SK-N-DZ (cell line): ENCODE measurements at places on chromosomes 3 and 15.

DNA sequence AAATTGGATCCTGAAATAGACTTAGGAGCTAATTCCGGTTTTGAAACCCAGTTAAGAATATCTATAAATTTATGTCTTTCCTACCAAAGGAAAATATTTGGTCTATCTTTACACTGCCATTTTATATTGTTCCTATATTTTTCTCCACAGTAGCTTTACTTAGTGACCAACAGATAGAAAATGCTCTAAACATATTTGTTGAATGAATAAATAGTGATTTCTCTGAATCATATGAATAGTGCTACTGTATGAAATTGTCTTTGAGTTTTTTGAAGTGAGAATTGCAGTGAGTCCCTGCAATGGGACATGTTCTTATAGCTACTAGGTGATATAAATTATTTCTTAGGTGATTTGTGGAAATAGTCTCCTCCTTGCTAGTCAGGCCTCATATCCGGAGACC, 18.5 kb upstream of the EID1 start:
- DNase-seq: no peak

DNA sequence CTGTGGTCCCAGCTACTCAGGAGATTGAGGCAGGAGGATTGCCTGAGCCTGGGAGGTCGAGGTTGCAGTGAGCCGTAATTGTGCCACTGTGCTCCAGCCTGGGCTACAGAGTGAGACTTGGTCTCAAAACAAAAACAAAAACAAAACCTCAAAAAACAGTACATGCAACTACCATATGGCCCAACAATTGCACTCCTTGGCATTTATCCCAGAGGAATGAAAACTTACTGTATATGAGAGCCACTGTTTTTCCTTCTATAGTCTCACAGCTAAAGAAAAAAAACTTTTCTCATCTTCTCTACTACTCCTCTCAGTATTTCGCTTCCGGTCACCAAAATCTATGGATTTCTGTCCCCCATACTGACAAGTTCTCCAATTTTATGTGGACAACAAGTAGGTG, 84.3 kb downstream of the FLNB start:
- no peak for DNase-seq

- DNase-seq: no peak
Measured at GRCh38 chr15:69556344-69556743, 103.7 kb downstream of the RPLP1 start.

DNA sequence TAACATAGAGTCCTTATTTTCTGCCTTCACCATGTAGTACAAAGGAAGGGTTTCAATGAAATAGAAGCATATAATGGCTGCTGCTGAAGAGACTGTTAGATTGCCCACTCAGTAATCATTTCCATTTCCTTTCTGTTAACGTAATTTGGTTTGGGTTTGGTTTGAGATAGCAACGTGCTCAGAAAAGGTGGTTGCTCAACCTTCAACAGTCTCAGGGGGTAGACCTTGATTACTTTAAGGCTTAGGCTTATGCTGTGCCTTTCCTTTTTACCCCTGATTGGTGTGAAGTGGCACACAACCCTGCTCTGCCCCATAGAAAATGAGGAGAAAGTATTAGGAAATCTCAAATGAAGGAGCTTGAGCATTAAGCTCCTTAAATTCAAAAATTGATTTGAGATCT, 163.7 kb upstream of the TP63 start:
- DNase-seq: no peak

- no peak for DNase-seq
Measured at GRCh38 chr3:25686766-25687165, 22.1 kb upstream of the TOP2B start.

DNA sequence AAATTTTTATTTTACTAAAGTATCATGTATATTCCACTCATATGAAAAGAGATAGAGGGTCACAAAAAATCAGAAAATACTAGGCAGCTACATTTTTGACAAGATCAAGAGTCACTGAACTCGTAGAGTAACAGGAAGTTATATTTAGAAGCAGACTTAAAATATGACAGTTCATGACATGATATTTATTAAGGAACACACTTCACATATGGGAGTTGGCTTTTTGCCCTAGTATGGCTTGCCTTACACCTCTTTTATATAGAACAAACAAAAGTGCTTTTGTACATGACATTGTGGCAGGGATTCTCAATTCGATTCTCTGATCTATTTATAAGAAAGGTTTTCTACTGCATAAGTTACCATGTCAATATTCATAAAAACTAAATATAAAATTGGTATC, 80.1 kb upstream of the GBE1 start:
- DNase-seq: no peak

GRCh38 chr15:38672814-38673670, 108.4 kb upstream of the RASGRP1 start:
- DNase-seq: no peak

DNA sequence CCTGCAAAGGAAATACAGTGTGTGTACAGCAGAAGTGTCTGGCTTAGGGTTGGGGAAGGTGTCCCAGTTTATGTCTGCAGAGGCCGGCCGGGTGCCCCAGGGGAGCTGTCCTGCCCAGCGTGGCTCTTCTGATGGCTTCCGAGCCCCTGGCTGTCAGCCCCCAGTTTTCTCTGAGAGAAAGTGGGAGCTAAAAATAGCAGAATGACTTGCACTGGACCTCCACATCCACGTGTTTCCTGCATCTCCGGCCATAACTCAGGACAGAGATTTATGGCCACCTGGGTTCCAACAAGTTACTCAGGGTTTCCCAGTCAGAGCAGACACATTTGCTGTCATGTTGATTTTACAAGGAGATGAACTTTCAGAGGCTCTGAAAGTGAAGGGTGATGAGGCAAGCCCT, 192.0 kb downstream of the ATP10A start:
- no peak for DNase-seq

DNA sequence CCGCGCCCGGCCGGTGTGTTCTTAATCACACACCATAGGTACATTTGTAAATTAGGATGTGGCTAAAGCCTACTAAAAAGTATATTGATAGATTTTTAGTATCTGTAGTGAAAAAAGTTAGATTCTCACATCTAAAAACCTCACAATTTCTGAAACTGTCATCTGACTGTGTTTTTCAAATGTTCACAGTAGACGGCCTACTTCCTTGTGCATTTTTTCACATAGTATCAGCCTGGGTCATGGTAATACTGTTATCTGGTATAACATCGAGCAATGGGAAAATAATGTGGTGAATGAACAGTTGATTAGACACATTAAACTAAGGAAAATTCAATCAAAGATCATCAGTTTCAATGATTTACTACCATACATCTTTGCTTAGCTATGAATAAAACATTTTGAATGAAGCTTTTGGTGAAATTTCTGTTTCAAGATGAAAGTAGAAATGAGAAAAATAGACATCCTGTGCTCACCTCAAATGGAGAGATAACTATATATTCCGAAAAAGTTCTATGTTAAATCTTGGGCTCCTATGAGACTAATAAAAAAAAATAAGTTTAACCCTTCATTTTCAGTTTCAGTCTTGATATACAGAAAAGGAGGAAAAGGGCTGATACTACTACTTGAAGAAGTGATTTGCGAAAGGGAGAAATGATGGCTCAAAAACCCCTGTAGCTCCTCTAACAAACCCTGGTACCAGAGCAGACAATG, 262.7 kb downstream of the ZBTB20 start:
- no peak for DNase-seq

GRCh38 chr3:127289706-127290575, 2.1 kb upstream of the PRR20G start:
- no peak for DNase-seq

DNA sequence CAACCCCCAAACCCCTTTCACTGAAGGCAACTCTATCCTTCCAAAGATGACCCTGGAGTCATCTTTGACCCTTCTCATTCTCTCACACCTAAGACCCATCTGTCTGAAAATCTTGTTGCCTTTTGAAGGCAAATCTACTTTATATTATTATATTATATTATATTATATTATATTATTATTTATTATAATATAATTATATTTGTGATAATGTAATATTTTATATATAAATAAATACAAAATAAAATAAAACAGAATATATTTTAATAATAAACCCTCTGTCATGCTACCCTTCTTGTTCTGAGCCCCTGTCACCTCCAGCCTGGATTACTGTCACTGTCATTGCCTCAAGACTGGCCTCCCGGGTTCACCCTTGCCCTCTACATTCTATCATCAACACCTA, 5.0 kb upstream of the PROK2 start:
- no peak for DNase-seq

DNA sequence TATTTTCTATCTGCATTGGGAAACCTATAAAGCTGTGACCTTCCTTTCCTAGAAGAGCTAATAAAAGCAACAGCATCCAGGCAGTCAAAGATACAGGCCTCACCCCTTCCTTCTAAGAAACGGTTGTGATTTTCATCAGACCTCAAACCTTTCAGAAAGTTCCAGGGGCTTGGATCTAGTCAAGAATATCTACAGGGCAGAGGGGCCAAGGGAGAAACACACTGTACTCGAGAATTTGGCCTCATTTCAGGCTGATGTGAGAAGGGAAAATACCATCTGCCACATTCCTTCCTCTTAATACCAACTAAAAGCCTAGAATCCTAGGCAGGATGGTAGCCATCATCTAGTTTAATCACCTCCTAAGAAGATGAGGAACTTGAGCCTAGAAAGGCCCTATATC, 24.5 kb upstream of the BCL6 start:
- DNase-seq: no peak

DNA sequence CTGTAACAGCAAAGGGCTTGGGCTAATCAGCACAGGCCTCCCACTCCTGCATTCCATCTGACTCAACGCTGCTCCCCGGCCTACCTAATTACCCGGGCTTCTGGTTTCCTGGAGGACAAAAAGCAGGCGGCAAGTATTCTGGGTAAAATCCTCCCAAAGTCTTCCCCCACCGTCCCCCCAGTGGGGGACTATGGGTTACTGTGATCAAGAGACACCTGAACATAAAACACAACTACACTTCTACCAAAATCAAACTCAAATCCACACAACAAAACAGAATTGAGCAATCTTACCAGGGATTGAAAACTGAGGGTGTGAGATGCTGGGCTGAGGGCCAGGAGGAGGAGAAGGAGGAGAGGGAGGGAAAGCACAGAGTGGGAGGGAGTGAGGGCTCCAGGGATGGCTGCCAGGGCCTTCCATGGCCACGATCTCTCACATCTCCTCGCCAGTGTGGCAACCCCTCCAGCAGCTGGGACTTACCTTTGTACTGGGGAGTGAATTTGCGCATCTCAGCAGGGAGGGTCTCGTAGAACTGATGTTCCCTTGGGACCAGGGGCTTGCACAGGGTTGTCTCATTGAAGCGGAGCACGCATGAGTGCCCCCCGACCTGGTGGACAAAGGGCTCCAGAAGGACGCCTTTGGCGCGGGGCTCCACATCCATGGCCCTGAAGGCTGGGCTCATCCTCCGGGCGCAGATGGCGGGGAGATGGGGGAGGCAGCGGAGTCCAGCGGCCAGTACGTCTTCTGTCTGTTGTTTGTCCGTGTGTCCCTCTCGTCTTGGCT, 9.1 kb upstream of the NCKIPSD start:
- no peak for DNase-seq

GRCh38 chr3:175868626-175869025, 1009.5 kb downstream of the NAALADL2 start:
- no peak for DNase-seq

- no peak for DNase-seq
Measured at GRCh38 chr15:43877371-43877770, 50.6 kb downstream of the WDR76 start.

DNA sequence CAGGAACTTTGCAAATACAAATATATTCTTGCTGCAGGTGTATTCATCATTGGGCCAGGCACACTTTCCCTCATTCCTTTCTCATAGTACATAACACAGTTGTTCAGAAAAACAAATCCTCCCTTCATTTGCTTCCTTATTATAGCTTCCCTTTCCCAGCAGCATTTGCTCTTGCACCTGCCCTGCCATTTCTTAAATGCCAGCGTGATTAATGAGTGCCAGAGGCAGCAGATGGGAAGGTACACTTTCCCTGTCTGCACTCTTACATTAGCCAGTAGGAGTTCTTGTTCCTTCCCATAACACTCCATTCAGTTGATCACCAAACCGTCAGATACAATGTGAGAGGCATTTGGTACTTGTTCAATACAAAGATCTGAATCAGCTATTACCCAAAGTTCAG, 128.5 kb upstream of the GAP43 start:
- peak; percentile 46 for DNase-seq

- DNase-seq: no peak
Measured at GRCh38 chr15:73959012-73959581, 32.8 kb downstream of the LOXL1 start.

DNA sequence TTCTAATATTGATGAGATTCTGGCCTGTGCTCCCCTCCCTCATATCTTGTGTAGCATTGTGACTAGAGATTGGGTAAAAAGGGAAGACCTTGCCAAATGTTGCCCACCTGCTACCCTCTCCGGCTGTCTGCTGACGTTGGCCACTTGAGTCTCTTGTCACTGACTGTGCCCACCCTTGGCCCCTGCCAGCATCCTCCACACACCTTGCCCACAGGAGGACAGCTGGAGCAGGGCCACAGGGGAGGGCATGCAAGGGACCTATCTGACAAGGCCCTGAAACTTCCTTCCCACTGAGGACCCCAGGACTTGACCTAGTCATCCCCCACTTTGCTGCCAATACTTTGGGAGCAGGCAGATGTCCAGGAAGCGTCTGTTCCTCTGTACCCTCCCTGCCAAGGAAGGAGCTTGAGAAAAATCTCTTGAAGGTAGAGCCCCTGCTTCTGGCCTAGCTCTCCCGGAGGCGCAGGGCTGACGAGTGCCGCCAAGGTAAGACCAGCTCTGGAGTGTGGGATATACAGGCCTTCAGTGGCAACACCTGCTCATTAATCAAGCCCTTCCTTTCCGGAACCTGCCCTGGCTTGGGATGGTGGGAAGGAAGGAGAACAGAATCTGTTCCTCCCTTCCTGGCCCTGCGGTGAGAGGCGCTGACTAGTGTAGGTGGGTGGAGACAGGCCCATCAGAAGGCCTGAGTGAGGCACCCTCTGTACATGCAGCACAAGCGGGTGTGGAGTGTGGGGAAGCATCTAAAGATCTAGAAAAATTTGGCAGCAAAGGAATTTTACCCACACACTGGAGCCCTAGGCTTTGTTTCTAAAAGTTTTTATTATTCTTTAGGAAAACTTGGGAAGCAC, 4.9 kb upstream of the PAK6 start:
- DNase-seq: no peak

DNA sequence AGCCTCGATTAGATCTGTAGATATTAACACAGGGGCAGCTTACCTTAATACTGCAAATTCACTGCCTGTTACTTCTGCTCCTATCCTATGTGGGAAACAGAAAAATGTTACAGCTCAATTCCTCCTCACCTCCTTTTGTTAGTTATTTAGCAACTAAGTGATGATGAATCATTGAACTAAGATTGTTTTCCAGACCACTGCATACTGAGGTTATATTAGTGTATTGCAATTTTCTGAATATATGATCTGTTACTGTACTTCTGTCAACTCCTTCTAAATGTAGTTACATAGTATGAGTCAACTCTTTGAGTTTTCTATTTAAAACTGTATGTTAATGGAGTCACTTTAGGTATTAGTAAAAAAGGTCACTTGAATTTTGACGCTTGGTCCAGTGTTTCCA, 331.5 kb upstream of the SLCO3A1 start:
- DNase-seq: no peak

DNA sequence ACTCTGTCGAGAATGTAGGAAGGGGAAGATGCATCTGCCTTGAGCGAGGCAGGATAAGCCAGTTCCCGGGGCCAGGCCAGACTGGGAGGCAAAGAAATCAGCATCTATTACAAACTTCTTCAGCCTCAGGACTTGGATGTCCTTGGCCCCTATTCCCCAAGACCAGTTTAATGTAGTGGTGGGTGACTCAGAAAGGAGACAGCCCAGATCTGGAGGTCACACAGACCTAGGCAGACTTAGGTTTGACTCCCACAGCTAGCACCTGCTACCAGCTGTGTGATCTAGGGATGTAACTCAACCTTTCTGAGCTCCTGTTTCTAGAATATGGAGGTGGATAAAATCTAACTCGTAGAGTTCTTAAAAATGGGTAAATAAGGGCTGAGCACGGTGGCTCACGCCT, 409.5 kb upstream of the PROK2 start:
- DNase-seq: no peak
